ENCODE measurements at places on chromosomes 2 and 18. TPM values are rescaled to one million over a fixed set of nuclear protein-coding genes. Genes with fewer than 3 reads are reported as not detected.

Gene SP5
- not detected for polyA plus RNA-seq

Gene CPO
- polyA plus RNA-seq = not detected

Gene SERPINB3
- polyA plus RNA-seq = not detected

Gene POTEC
- polyA plus RNA-seq = not detected

Gene TMEM169
- polyA plus RNA-seq = not detected

Gene TMEM200C
- not detected for polyA plus RNA-seq

Gene CFAP221
- not detected for polyA plus RNA-seq

Gene IL37
- not detected for polyA plus RNA-seq

Gene SERPINB11
- polyA plus RNA-seq = not detected

Measured in naive B cell (primary cell).